ENCODE measurements at places on chromosomes 3 and 15.

GRCh38 chr15:30072630-30073029, 10.1 kb upstream of the GOLGA8J start:
- DNase-seq = no peak

GRCh38 chr3:25429361-25430286, 1.6 kb downstream of the RARB start:
- DNase-seq = no peak

DNA sequence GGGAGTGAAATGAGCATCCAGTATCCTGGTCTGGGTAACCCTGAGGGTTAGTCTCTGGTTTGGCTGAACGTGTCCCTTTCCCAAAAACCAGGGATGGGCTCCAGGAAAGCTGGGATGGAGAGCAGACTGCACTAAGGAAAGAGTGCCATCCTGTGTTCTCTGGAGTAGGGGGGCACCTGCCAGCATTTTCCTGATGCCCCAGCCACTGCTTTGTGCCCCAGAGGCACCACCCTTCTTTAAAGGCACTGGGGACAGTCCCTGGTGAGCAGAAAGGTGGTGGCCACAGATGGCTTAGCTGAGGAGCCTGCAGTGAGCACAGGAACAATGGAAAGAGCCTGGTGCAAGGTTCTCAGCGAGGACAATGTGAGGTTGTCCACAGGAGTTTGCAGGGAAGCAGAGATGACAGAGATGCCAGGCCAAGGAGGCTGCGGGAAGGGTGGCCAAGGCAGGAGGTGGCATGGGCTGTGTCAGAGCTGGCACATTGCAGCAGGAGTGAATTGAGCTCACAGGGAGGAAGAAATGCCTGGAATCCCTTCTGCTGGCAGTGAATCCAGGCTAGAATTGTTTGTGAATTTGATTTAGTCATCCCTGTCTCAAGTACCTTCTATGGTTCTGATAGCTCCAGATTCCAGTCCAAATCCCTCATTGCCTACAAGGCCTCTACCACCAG, 39.9 kb downstream of the AMOTL2 start:
- DNase-seq = no peak

DNA sequence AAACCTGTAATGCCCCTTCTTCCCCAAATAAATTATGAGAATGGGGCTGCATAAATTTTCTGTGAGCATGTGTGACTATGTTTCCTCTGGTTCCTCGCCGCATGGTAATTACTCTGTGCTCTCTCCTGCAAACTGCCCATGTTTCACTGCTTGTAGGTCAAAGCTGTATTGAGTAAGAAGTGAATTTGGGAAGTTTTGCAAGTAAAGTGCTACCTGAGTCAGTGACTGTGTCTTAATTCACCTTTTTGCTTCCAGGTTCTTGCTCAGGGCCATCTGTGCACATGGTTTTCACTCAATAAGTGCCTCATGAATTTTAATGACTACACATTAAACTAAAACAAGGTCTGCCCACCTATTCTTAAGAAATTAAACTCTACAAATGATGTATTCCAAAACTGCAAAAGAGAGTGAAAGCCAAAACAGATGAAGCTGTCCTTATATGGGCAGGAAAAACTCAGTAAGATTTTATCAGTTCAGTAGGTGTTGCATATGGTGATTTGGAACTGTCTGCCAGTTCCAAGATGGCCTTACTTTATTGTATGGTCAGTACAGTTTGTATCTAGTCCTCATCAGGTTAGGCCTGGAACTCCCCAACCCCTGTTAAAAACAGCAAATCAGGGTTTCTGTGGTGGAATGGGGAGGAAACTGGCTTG, 100.0 kb downstream of the LPP start:
- no peak for DNase-seq

DNA sequence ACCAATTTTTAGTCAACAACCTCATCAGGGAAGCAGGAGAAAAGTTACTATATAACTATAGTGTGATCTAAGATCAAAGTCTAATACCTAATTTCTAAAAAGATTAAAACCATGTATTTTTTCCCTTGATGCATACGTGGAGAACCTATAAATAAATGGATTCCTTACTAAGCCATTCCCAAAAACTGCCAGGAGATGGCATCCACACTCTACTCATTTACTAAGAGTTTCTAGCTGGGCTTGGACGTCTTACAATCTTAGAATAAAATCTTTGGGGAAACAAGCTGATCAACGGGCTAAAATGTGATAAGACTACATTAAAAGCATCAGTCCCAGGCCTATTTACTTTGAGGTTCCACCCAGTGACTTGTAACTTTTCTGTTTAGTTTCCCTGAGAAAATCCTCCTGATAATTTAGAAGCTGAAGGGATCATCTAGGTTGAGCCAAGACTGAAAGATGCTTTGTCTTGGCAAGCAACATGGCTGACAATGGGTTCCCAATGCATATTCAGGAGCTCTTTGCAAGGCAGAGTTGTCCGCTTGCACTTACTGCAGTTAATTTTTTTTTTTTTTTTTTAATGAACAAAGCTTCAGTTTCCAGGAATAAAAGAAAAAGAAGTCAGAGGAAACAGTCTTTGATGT, 85.5 kb upstream of the FGF12 start:
- peak; percentile 47 for DNase-seq

DNA sequence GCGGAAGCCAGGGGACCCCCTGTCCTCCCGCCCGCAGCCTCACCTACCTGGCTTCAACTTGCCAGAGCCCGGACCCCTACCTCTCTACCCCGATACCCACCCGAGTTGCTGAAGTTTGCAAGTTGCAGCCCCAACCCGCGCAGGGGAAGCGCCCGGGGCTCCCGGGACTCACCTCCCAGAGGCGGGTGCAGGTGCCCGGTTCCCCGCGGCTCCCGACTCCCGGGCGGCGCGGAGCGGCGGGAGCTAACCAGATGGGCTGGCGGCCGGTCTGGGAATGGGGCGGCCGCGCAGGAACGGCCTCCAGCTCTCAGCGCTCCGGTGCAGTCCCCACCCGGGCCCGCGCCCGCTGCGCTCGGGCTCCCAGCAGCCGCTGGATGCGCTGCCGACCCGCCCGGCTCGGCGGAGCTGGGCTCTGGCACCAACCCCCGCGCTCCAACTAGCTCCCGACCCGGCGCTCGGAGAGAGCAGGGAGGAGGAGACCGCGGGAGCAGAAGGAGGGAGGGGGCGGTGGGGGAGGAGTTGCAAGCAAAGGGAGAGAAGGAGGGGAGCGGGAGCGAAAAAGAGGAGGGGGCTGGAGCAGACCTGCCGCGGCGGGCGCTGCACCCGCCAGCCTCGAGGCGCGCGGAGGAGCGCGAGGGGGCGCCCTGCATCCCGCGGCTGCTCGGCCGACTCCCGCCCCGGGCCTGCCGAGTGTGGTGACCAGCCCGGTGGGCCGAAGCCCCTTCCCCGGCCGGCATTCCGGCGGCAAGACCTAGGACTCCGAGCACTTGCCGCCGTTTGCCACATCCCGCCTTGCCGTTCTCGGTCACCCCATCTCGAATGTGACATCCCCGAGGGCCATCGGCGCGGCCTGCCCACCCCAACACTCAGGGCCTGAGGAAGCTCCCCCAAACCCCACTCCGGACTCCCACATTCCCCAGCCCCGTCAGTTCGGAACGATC, at the start of gene SEMA5B:
Gene SEMA5B, minus strand, starts transcription at position 472 of the 941 bp plus-strand sequence. CDS start 66,500 bp downstream, outside the sequence.
- no peak for DNase-seq

DNA sequence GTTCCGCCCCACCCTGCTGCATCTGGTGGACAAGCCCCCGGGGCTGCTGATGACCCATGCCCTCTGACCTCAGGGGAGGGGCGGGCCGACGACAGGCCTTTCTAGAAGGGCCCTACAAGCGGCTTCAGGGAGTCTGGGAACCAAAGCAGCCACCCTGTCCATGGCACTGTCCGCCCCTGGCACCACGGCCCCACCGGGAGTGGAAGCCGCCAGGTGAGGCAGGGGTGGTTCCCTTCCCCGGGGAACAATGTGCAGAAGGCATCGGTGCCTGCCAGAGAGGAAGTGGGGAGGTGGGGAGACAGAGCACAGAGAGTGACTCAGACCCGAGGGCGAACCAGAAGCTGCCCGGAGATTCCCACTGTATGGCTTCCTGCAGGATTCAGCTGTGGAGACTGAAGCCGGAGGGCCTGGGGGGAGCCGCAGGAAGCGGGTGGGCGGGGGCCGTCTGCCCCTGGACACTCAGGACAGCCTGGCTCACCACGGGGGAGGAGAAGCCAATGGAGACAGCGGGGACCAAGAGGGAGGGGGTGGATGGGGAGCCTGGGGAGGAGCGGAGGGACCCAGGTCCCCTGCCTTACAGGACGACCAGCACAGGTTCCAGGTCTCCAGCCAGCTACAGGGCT, 134.0 kb downstream of the TPRA1 start:
- no peak for DNase-seq

DNA sequence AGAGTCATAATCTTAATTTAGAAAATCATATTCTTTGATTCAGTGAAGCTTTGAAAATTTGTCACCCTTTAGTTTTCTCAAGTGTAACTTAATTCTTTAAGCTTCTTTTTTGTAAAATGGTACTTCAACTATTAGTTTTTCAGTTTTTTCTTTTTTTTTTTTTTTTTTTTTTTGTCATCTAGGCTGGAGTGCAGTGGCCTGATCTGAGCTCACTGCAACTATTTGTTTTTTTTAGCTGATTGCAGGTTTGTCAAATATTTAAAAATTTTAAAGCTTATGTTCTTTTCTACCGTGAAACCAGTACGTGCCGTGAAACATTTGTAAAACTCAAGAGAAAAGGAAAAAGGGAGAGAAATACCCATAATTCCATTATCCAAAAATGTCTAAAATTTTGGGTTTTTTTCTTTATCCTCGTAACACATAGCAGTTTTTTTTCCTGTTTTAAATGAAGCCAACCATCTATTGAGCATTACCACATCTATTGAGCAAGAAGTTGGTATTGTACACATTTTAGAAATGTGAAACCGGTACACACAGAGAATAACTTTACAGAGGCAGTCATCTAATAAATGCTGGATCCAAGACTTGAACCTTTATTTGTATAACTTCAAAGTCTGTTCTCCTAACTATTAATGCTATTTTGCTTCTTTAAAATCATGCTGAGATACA, 25.7 kb downstream of the ECT2 start:
- no peak for DNase-seq

- DNase-seq = peak; percentile 41
These were observed 45.0 kb downstream of the DLG1 start for GRCh38 chr3:197253238-197253947.

DNA sequence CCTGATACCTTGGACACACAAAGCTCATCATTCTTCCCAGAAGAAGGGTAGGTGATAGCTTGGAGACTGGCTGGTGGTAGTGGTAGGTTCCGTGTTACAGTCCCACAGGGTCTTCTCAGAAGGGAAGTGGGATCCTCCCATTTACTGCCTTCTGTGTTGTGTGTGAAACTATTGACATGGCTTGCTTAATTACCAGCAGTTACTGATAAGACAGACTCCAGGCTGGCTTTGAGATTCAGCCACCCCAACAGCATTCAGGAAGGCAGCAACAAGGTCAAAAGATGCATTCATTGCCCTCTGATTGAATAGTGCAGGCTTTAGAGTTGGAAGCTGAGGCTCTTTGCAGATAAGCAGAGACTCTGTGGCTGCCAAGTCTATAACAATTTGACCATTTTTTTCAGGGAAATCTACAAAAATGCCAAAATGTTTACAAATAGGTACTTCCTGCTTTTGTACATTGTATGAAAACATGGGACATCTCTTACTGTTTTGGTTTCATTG, 7.7 kb downstream of the ARNT2 start:
- no peak for DNase-seq

GRCh38 chr3:194685065-194685717, 492 bp upstream of the FAM43A start:
- DNase-seq = no peak

DNA sequence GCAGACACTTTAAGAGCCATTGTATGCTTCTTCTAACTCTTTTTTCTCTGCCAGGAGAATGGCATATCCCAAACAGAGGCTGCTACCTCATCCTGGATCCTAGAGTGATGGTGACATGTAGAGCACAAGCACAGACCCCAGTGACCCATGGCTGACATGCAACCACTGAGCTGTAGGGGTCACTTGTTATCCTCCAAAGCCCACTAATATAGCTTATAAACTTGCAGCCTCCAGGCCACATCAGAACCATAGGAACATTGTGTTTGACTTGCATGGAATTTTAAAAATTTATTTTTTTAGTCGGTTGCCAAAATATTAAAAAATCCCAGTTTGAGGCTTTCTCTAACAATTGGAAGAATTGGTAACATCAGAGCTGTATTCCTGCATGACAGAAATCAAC, 283.0 kb upstream of the WNT5A start:
- no peak for DNase-seq

DNA sequence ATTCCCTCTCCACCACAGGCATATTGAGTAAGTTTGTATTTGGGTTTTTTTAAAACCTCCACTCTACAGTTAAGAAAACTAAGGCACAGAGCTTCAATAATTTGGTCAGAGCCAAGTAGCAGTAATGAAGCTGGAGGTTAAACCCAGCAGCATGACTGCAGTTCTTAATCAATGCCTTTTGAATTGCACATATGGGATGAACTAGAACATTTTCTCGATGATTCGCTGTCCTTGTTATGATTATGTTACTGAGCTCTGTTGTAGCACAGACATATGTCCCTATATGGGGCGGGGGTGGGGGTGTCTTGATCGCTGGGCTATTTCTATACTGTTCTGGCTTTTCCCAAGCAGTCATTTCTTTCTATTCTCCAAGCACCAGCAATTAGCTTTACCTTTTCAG, 1.6 kb upstream of the CCR5 start:
- DNase-seq = no peak

GRCh38 chr3:172700256-172700655, 10.6 kb downstream of the NCEH1 start:
- DNase-seq = no peak

DNA sequence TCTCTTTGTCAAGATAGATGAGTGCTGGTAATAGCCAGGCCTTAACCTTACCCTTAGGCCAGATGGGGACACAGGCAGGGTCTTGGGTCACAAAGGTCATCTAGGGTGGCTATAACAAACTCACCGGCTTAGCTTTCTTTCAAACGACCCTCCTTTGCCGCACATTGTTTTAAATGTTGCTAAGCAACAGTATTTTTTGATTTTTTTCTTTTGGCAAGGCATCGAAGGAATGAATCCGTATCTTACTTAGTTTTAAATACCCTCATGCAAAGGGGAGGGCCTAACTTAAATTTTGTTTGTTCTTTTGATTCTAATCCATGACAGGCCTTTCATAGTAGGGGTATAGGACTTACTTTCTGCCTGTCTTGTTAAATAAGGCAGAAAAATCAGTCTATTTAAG, 35.2 kb downstream of the ITPR1 start:
- no peak for DNase-seq

- no peak for DNase-seq
These were observed 21.4 kb upstream of the ESYT3 start for GRCh38 chr3:138412821-138413551.

DNA sequence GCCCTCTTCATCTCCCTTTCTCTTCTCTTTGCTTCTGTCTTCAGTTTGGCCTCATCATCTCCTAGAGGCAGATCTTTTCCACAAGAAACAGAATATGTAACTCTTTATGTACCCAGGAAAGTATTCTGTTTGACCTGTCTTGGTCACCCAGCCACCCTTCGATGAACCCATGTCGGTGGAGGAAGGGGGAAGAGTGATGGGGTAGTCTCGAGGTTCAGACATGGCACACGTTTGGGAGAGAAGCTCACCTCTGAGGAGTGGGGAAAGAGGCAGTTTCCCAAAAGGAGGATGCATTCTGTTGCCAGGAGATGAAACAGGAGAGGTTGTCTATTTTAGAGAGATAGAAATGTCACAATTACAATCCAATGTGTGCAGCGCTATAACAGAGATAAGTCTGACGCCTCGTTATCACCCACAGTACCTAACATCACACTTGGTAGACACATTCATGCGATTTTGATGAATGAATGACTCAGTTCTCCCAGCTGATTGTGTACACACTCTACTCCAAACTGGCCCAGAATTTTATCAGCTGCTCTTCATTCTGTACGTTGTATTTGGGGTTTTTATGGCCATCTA, 722 bp upstream of the CCDC50 start:
- no peak for DNase-seq

- no peak for DNase-seq
These were observed 47.9 kb downstream of the RNF13 start for GRCh38 chr3:149860881-149861280.
